ENCODE measurements at places on chromosomes 4 and X. TPM values are rescaled to one million over a fixed set of nuclear protein-coding genes. Genes with fewer than 3 reads are reported as not detected.

HSFX2 gene
- 0.13 TPM for total RNA-seq

SRPK3 gene
- not detected for total RNA-seq

RENBP gene
- total RNA-seq, result 3.1 TPM

PF4V1 gene
- not detected for total RNA-seq

ANKRD37 gene
- total RNA-seq, result 9.6 TPM

PGAM4 gene
- not detected for total RNA-seq

DMP1 gene
- not detected for total RNA-seq

NDNF gene
- total RNA-seq, result not detected

SLC4A4 gene
- 0.13 TPM for total RNA-seq
